ENCODE measurements at places on chromosomes 2 and 18. TPM values are rescaled to one million over a fixed set of nuclear protein-coding genes. Genes with fewer than 3 reads are reported as not detected.

DNA sequence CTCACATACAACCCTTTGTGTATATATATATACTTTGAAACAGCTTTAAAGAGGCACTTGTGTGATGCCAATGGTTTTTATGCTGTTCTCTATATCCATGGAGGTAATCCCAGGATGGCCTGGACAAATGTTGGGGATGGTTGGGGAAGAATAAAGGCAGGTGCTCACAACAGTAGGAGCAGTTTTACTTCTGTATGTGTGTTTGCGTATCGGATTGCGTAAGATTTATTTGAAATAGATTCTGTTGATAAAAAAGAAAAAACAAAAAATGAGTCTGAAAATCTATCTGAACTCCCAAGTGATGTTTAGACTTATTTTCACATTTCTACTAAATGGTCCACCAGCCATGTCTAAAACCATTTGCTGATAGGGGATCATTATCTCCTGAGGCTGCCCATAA lies 29.3 kb downstream of the MRPL19 start:
- H3K4me3 ChIP-seq, result no peak overlapping the region
- H3K36me3 ChIP-seq, result no peaks in the 10 kb centered on the region

DNA sequence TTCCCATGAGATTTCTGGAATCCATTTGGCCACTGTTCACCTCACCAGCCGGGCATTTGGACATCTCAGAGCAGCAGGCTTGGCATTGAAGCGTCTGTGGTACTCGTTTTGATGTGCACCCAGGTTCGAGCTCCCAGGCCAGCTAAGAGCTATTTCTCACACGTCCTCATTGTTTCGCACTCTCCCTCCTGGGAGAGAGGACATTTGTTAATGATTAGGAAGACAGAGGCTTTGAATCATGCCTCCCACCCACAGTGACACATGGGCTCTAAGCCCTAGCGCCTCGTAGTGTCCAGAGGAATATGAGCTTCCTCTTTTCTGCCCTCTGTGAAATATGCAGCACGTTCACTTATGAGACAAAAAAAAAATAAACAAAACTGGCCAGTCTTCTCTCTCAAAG lies 361.8 kb downstream of the RND3 start:
- no peaks in the 10 kb centered on the region for H3K27me3 ChIP-seq
- H3K36me3 ChIP-seq, result no peaks in the 10 kb centered on the region
- no peak overlapping the region for H3K4me3 ChIP-seq
- DNase-seq, result no peak

- no peak overlapping the region for H3K27ac ChIP-seq
- no peaks in the 10 kb centered on the region for H3K27me3 ChIP-seq
- H3K4me3 ChIP-seq, result no peak overlapping the region
- H3K4me1 ChIP-seq, result peaks cover 20% of the 10 kb centered on the region
These were observed 77.7 kb downstream of the TGOLN2 start for GRCh38 chr2:85250045-85250444.

ZNF236 gene
- 24.1 TPM for total RNA-seq

SERPINB11 gene
- total RNA-seq, result not detected

MYO1B gene
- total RNA-seq, result 34.7 TPM

DNA sequence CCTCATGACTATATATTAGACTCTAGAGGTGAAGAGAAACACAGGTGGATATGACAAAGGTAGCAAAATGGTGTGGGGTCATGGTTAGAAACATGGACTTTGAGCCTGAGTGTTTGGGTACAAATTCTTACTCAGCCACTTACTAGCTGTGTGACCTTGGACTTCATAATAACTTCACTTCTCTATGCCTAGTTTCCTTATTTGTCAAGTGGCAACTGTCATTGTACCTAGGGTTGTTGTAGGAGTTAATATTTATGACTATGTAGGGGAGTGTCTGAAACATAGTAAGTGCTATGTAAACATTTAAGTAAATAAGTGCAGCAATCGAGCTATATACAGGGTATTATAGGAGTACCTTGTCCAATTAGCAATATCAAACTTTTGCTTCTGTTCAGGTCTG lies 49.7 kb upstream of the RAPH1 start:
- no peaks in the 10 kb centered on the region for H3K27me3 ChIP-seq
- no peak overlapping the region for H3K27ac ChIP-seq
- peaks cover 1% of the 10 kb centered on the region for H3K4me1 ChIP-seq
- DNase-seq, result no peak

- no peaks in the 10 kb centered on the region for H3K36me3 ChIP-seq
- H3K4me3 ChIP-seq, result peak overlapping the region; percentile 30
- no peak for DNase-seq
- no peaks in the 10 kb centered on the region for H3K27me3 ChIP-seq
- H3K27ac ChIP-seq, result no peak overlapping the region
These were observed 40.1 kb downstream of the RTN4 start for GRCh38 chr2:55010149-55010591.

SEMA4F gene
- total RNA-seq, result 10.1 TPM

- no peak overlapping the region for H3K27ac ChIP-seq
- H3K27me3 ChIP-seq, result no peaks in the 10 kb centered on the region
- no peaks in the 10 kb centered on the region for H3K4me1 ChIP-seq
- no peaks in the 10 kb centered on the region for H3K36me3 ChIP-seq
- no peak for DNase-seq
These were observed 401.0 kb upstream of the UBE2E3 start for GRCh38 chr2:180579388-180579787.

- H3K27me3 ChIP-seq, result no peaks in the 10 kb centered on the region
- no peak for DNase-seq
- H3K36me3 ChIP-seq, result no peaks in the 10 kb centered on the region
- no peak overlapping the region for H3K27ac ChIP-seq
These were observed 56.2 kb upstream of the HS6ST1 start for GRCh38 chr2:128374711-128375413.

DNA sequence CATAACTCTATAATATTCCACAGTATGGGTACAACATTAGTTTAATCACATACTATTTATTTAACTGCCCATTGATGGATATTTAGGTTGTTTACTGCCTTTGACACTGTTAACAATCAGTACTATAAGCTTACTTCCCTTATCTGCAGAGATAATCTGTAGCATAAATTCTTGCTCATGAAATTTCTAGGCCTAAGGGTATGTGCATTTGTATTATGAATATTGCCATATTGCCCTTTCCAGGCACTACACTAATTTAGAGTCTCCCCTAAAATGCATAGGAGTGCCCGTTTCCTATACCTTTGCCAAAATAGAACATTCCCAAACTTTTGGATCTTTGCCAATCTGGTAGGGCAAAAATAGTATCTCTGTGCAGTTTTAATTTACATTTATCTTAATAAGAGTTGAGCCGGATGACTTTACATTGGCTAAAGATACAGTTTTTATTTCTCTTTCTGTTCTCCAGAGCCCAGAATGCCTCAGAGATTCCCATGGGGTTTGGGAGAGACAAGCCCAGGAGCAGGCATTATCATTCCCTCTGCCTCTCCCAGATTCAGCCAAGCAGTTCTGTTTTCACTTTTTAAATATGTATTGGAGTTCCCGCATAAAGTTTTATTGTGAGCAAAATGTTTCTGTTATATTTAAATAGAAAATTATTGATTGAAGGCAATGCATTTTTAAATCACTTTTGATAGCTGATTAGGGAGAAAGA lies 102.8 kb downstream of the CAPN13 start:
- H3K27ac ChIP-seq, result no peak overlapping the region
- no peak overlapping the region for H3K4me3 ChIP-seq
- H3K4me1 ChIP-seq, result no peaks in the 10 kb centered on the region
- no peaks in the 10 kb centered on the region for H3K27me3 ChIP-seq
- DNase-seq, result no peak

GRCh38 chr2:127084611-127085316 lies 22.2 kb downstream of the BIN1 start:
- no peaks in the 10 kb centered on the region for H3K27me3 ChIP-seq
- H3K27ac ChIP-seq, result peak overlapping the region; percentile 90
- peak overlapping the region; percentile 8 for H3K4me3 ChIP-seq
- DNase-seq, result no peak
- H3K36me3 ChIP-seq, result no peaks in the 10 kb centered on the region

FEV gene
- total RNA-seq, result not detected

DNA sequence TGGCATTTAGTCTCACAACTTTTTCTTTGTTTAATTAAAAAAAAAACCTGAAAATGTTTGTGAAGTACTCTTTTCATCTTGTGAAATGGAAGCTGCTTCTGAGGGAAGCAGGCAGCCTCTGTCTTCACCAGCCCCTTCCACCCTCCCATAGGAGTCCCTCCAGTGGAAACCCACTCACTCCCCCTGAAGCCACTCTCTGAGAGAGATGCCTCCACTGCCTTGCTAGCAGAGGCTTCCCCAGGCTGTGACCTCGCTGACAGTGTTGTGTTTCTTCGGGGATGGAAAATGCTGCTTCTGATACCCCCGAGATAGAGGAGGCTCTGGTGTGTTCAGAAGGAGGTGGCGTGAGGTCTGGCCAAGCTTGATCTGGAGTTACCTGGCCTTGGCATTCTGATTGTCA lies 59.9 kb downstream of the SH3RF3 start:
- no peak overlapping the region for H3K4me3 ChIP-seq
- no peak for DNase-seq
- H3K4me1 ChIP-seq, result peaks cover 12% of the 10 kb centered on the region
- no peaks in the 10 kb centered on the region for H3K36me3 ChIP-seq

DNA sequence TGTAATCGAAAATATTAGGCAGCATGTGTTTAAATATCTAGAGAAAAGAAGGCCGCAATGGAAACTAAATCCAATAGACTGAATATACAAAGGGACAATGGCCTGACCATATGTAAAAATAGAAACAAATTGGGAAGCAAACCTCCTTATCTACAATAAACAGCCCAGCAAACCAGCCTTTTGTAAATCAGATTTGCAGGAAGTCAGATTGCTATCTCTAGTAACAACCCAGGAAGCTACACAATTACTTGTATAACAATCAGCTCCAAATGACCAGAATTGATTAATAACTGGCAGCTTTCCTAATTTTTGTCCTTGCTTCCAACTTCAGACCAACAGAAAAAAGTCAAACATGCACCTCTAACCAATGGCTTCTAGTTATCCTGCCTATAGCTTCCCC lies 860.0 kb downstream of the CPS1 start:
- H3K27ac ChIP-seq, result no peak overlapping the region
- no peaks in the 10 kb centered on the region for H3K27me3 ChIP-seq
- H3K4me3 ChIP-seq, result no peak overlapping the region
- H3K4me1 ChIP-seq, result no peaks in the 10 kb centered on the region
- DNase-seq, result no peak
- no peaks in the 10 kb centered on the region for H3K36me3 ChIP-seq

ALLC gene
- not detected for total RNA-seq

- no peak overlapping the region for H3K27ac ChIP-seq
- no peak for DNase-seq
- H3K27me3 ChIP-seq, result no peaks in the 10 kb centered on the region
- no peak overlapping the region for H3K4me3 ChIP-seq
- H3K36me3 ChIP-seq, result no peaks in the 10 kb centered on the region
These were observed 72.1 kb upstream of the CTDP1 start for GRCh38 chr18:79607361-79607952.

GRCh38 chr2:188466761-188467160 lies 175.1 kb downstream of the GULP1 start:
- peaks cover 4% of the 10 kb centered on the region for H3K4me1 ChIP-seq
- DNase-seq, result no peak
- H3K27me3 ChIP-seq, result no peaks in the 10 kb centered on the region
- no peak overlapping the region for H3K27ac ChIP-seq
- no peak overlapping the region for H3K4me3 ChIP-seq

DNA sequence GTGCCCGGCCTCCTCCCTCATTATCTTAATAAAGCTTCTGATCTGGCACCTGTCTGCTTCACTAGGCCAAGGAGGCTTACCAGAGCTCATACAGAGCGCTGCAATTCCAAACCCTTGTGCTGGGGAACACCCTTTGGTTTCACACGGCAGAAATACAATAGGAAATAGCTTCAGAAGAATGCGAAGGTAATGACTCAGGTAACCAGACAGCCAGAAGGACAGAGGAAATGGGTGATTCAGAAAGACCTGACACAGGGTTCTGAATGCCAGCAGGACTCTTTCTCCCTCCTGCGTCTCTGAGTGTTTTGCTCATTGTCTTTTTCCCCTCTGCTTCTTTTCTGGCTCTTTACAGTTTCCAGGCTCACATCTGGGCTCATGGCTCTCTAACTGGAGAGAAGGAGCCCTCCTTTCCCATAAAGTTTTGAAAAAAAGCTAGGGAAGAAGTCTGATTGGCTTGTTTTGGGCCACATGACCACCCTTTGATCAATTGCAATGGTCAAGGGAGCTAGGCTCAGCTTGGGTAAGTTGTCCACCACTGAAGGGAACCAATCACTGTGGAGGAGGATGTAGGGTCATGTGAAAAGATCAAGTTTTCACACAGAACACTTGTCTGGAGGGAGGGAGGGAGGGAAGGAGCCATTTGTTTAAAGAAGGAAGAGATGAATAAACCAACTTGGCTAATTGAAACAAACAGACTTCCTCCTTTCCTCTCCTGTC lies 90.5 kb upstream of the UPP2 start:
- no peaks in the 10 kb centered on the region for H3K27me3 ChIP-seq
- H3K4me1 ChIP-seq, result no peaks in the 10 kb centered on the region
- no peaks in the 10 kb centered on the region for H3K36me3 ChIP-seq
- DNase-seq, result no peak
- no peak overlapping the region for H3K27ac ChIP-seq
- H3K4me3 ChIP-seq, result no peak overlapping the region

REG3G gene
- not detected for total RNA-seq

DNA sequence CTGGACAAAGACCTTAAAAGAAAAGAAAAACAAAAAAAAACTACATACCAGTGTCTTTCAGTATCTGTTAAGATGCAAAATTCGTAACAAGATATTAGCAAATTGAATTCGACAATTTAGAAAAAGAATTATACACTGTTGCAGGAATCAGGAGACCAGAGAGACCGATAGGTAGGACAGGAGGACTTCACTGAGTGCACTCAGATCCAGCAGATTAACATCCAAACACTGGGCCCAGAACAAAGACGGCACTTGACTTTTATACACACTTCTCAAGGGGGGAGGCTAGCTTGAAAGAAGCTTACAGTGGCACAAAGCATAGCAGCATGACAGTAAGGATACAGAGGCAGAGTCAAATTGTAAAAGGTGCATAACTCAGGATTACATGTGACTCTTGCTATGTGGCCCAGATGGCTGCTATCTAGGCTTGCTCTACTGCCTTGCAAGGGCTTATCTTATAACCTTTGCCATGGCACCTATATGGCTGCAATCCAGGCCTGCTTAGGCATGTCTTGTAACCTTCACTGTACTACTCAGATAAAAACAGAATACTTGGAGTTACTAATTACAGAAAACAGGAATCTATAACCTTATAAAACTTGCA lies 507.3 kb upstream of the LRRTM4 start:
- H3K36me3 ChIP-seq, result no peaks in the 10 kb centered on the region
- H3K4me3 ChIP-seq, result no peak overlapping the region
- H3K4me1 ChIP-seq, result no peaks in the 10 kb centered on the region
- H3K27ac ChIP-seq, result no peak overlapping the region
- no peaks in the 10 kb centered on the region for H3K27me3 ChIP-seq

UNC80 gene
- total RNA-seq, result 1.1 TPM

LANCL1 gene
- 44.7 TPM for total RNA-seq

Measured in ovary (tissue), 10 donors.